ENCODE measurements at places on chromosomes 5 and 9.

DNA sequence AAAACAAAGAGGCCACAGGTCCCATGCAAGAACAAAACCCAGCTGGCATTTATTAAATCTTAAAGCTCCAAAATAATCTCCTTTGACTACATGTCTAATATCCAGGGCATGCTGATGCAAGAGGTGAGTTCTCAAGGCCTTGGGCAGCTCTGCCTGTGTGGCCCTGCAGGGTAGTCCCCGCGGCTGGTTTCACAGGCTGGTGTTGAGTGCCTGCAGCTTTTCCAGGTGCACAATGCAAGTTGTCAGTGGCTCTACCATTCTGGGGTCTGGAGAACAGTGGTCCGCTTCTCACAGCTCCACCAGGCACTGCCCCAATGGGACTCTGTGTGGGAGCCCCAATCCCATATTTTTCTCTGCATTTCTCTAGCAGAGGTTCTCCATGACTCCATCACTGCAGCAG lies 54.4 kb upstream of the HCN1 start:
- no peak for DNase-seq

DNA sequence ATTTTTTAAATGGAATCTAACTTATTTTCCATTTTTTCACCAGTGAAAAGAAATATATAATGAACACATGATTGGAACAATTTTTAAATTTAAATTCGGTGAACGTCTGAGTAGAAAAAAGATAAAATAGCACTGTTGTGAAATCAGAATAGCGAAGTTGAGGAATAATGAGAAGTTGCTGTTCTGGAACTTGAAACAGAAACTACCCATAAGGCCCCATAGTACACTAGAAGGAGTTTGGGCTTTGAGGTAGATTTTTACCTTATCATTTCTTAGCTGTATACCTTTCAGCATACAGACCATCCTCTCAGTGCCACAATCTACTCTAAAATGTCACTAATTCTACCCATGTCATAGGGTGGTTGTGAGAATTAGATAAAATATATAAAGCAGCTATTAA lies 35.1 kb downstream of the TDRD7 start:
- DNase-seq = no peak

DNA sequence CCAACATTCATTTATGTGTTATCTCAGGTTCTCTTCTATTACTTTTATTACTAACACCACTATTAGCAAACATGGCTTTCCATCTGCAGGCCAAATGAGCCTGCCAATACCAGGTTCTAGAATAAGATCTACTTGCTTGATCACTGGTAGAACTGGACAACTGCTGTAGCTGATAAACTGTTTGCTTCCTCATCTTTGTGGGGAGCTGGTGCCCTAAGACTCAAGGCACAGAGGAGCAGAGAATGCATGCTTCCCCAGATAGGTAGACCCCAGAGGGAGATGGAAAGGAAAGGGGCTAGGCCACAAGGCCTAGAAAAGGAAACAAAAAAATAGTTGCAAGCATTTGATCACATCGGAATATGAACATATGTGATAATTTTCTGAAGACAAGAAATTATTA lies 30.7 kb upstream of the AUH start:
- no peak for DNase-seq

- no peak for DNase-seq
Measured at GRCh38 chr5:75672616-75673015, 44.6 kb downstream of the POC5 start.
